Activated naive CD8-positive, alpha-beta T cell treated with anti-CD3 and anti-CD28 coated beads for 36 hours (primary cell): ENCODE measurements at places on chromosomes 12 and 14. TPM values are rescaled to one million over a fixed set of nuclear protein-coding genes. Genes with fewer than 3 reads are reported as not detected.

GRCh38 chr14:72619881-72620280 is 274.0 kb downstream of the DPF3 start:
- no peaks in the 10 kb centered on the region for H3K4me1 ChIP-seq
- no peak overlapping the region for H3K4me3 ChIP-seq
- H3K36me3 ChIP-seq: no peaks in the 10 kb centered on the region
- no peak for DNase-seq
- H3K27ac ChIP-seq: no peak overlapping the region
- H3K27me3 ChIP-seq: no peaks in the 10 kb centered on the region

DNA sequence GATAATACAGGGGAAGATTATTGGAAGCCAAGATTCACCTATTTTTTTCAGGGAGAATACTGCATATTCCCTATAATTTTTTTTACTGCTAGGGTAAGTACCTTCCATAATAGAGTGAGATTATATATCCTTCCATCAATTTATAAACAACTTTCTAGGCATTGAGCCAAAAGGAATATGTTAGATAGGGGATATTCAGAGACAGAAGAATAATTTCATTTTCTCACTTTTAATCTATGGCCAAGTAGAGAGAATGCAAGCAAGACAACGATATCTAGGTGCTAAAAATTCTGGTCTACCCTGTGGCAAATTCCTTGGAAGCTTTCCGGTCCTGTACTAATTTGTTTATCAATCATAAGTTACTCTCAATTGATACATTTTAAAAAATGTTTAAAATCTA is 69.7 kb upstream of the STAC3 start:
- no peak overlapping the region for H3K4me3 ChIP-seq
- no peaks in the 10 kb centered on the region for H3K27me3 ChIP-seq
- peaks cover 1% of the 10 kb centered on the region for H3K36me3 ChIP-seq
- H3K4me1 ChIP-seq: no peaks in the 10 kb centered on the region
- DNase-seq: no peak
- no peak overlapping the region for H3K27ac ChIP-seq

GRCh38 chr14:99234355-99234754 is 37.6 kb downstream of the BCL11B start:
- H3K4me3 ChIP-seq: peak overlapping the region; percentile 79
- no peak for DNase-seq
- no peaks in the 10 kb centered on the region for H3K27me3 ChIP-seq
- peak overlapping the region; percentile 91 for H3K27ac ChIP-seq

DNA sequence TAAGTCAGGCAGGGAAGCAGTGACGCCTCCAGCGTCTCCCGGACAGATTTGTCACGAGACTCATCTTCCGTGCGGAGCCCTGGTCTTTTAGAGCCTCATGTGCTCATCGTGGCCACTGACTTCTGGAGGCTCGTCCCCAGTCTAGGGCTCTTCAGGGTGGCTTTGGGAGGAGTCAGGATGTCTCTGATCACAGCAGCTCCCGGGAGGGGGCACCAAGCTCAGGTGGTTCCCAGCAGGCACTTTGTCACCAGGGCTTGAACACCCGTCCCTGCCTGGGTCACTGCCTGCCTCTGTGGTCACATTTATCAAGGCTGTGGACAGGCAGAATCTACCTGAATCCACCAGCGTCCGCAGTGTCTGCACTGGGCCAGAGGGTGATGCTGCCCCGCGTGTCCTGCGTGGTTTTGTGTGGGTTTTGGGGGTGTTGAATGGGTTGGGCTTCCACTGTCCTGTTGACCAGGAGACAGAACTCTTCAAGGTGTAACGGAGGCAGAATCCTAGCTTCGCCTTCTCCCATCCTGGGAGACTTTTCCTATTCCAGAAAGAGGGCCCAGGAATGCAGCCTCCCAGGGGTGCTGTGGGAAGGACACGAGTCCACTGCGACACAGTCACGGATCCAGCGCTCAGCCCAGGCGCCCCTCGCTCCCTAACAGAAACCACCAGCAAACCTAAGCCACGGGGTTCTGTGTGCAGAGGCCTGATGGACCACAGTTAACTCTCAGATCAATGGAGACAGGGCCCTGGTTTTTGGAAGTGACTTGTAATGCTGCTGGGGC is 132.3 kb downstream of the ADGRD1 start:
- H3K4me1 ChIP-seq: no peaks in the 10 kb centered on the region
- no peak for DNase-seq
- no peaks in the 10 kb centered on the region for H3K36me3 ChIP-seq
- H3K27ac ChIP-seq: no peak overlapping the region
- no peak overlapping the region for H3K4me3 ChIP-seq
- H3K27me3 ChIP-seq: no peaks in the 10 kb centered on the region

DNA sequence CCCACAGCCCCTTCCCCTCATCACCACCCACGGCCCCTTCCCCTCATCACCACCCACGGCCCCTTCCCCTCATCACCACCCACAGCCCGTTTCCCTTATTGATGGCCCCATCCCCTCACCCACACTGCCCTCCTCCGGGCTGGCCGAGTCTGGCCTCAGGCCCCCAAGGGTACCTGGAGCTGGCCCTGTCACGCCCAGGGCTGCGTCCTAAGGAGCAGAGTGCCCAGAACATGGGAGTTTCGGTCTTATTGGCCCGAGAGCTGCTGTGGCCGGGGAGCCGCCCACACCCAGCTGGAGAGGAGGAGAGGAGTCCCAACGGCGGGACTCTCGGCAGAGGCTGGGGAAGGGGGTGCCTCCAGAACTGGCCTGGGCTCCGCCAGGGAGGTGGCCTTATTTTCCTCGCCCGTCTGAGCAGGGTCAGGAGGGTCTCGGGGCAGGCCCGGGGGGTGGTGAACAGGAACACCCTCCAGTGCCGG is 182.3 kb downstream of the KIF26A start:
- no peaks in the 10 kb centered on the region for H3K36me3 ChIP-seq
- no peak overlapping the region for H3K27ac ChIP-seq
- peaks cover 9% of the 10 kb centered on the region for H3K27me3 ChIP-seq
- no peak for DNase-seq

DNA sequence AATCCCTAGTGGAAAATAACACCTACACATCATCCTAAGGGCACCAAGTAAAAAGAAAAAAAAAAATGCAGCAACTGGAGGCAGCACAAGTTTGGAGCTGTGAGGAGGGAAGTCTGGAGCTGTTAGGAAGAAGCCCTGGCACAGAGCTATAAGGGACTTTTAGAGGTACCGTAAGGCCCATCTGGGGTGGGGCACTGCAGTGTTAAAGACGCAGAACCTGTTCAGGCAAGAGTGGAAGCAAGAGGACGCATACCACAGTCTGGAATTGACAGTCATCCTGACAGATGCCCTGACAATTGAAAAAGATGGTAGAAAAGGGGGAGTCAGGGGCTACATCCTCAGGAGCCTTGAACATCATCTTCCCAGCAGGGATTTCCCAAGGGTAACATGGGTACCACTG is 195.9 kb upstream of the PLEKHG7 start:
- peaks cover 14% of the 10 kb centered on the region for H3K36me3 ChIP-seq
- DNase-seq: no peak
- H3K4me1 ChIP-seq: peaks cover 45% of the 10 kb centered on the region
- no peak overlapping the region for H3K4me3 ChIP-seq
- peak overlapping the region; percentile 96 for H3K27ac ChIP-seq

- no peaks in the 10 kb centered on the region for H3K27me3 ChIP-seq
- peaks cover 22% of the 10 kb centered on the region for H3K4me1 ChIP-seq
- peaks cover 5% of the 10 kb centered on the region for H3K36me3 ChIP-seq
- no peak overlapping the region for H3K4me3 ChIP-seq
- H3K27ac ChIP-seq: no peak overlapping the region
- no peak for DNase-seq
Measured at GRCh38 chr12:123998991-123999359, 26.0 kb downstream of the ZNF664 start.

DNA sequence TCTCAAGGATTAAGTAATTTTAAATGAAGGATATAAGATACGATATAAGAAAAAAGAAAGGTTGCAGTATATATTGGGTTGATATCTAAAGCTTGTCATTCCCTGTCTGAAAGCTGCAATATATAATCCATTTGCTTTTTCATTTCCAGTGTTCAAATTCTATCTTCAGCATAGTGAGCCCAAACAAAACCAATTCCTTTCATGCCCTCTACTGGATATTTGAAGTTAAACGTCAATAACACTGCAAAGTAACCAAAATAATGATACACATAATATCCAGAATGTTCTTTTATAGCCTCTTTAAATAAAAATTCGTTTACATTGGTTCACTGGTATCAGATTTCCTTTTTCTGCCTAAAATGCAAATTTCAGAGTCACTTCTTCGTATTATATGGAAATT is 64.5 kb upstream of the DAAM1 start:
- DNase-seq: no peak
- no peak overlapping the region for H3K4me3 ChIP-seq
- no peak overlapping the region for H3K27ac ChIP-seq
- peaks cover 3% of the 10 kb centered on the region for H3K4me1 ChIP-seq

- H3K4me3 ChIP-seq: no peak overlapping the region
- no peak overlapping the region for H3K27ac ChIP-seq
- no peaks in the 10 kb centered on the region for H3K27me3 ChIP-seq
- no peaks in the 10 kb centered on the region for H3K4me1 ChIP-seq
- no peaks in the 10 kb centered on the region for H3K36me3 ChIP-seq
- no peak for DNase-seq
Measured at GRCh38 chr12:124623344-124624035, 56.1 kb upstream of the NCOR2 start.

DNA sequence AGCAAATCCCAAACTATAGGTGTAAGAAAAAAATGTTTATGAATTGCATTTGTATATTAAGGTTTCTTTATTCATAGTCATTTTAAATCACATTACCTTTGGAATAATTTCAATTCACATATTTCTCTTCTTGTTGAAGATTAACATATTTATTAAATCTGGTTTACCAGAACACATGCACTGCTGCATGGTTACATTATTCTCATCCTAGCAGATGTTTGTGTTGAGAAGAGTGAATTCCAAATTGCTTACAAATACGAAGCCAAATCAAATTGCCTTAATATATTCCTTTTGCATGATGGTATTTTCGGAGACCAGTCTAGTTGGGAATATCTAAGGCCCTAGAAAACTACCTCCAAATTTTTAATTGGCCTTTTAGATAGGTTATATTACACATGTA is 130.6 kb downstream of the PLEKHA5 start:
- H3K27me3 ChIP-seq: no peaks in the 10 kb centered on the region
- H3K4me3 ChIP-seq: no peak overlapping the region
- peaks cover 2% of the 10 kb centered on the region for H3K4me1 ChIP-seq
- H3K36me3 ChIP-seq: no peaks in the 10 kb centered on the region
- DNase-seq: no peak

DNA sequence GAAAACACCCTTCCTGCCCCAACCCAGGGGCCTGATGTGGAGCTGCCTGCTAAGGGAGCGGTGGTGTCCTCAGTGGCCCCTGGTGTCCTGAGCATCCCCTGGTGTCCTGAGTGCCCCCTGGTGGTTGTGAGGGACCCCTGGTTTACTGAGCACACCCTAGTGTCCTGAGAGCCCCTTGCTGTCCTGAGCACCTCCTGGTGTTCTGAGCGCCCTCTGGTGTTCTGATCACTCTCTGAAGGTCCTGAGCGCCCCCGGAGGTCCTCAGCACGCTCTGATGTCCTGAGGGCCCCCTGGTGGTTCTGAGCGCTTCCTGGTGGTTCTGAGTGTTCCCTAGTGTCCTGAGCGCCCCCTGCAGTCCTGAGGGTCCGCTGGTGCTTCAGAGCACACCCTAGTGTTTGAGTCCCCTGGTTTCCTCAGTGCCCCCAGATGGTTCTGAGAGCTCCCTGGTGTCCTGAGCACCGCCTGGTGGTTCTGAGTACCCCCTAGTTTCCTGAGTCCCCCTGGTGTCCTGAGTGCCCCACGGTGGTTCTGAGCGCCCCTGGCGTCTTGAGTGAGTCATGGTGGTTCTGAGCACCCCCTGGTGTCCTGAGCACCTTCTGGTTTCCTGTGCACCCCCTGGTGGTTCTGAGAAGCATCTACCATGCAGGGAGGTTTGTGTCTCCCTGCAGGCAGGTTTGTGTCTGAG is 1004.2 kb downstream of the TMEM121 start:
- peak; percentile 66 for DNase-seq
- peaks cover 23% of the 10 kb centered on the region for H3K27me3 ChIP-seq
- no peak overlapping the region for H3K27ac ChIP-seq
- no peak overlapping the region for H3K4me3 ChIP-seq
- peaks cover 6% of the 10 kb centered on the region for H3K4me1 ChIP-seq
- no peaks in the 10 kb centered on the region for H3K36me3 ChIP-seq

DNA sequence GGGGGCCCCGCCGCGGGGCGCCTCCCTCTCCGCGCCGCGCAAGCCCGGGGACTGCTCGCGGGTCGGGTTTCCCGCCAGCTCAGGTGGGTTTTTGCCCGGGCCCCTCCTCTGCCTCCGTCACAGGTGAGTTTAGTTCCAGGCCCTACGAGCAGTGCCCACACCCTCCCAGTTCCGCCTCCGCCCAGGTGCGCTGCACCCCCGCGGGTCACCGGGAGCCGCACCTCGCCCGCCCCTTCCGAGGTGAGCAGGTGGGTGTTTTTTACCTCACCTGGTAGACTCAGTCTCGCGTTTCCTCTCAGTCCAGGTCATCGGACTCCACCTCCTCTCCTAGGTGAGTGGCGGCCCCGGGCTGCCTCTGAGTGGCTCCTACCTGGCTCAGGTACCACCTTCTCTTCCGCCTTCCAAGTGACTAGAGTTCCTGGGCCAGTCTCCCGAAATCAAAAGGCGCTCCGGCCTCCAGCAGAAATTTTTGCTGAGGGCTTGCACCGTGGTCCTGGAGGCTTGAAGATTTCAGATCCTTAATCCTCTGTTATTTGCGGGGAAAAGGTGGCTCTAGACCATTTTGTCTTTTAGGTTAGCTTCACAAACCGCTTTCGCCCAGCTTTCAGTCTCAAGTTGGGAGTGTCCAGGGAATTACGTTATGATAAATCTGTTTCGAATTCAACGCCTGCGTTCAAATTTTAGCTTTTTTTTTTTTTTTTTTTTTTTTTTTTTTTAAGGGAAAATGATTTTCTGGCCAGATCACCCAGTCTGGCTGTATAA is at the start of gene TMEM30B:
Gene TMEM30B (minus strand): TSS at position 153 of the 762 bp plus-strand sequence. CDS start 191 bp downstream, outside the sequence.
- H3K27ac ChIP-seq: peak within 1 kb of the TSS; percentile 84
- H3K27me3 ChIP-seq: peaks cover 4% of the 10 kb centered on the region
- H3K36me3 ChIP-seq: no peaks in the 10 kb centered on the region
- H3K4me1 ChIP-seq: peaks cover 29% of the 10 kb centered on the region
- peak within 1 kb of the TSS; percentile 84 for H3K4me3 ChIP-seq

- no peaks in the 10 kb centered on the region for H3K36me3 ChIP-seq
- H3K27ac ChIP-seq: no peak overlapping the region
- H3K27me3 ChIP-seq: peaks cover 20% of the 10 kb centered on the region
- no peak overlapping the region for H3K4me3 ChIP-seq
- no peak for DNase-seq
Measured at GRCh38 chr14:22798528-22798927, 16.7 kb downstream of the SLC7A7 start.

DNA sequence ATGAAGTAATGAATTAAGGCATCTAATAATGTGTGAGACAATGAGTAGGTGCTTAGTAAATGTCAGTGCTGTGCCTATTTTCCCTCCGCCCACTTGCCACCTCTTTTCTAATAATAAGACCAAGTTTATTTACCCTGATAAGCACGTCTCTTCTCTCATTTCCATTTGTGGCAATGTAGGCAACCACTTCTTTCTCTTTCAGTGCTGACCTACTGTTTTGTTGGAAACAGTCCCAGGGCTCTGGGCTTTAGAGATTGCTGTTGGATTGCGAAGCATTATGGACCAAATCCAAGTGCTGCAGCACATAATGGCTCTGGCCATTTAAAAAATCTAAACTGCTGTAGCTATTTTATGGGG is 141.3 kb upstream of the PLEKHG7 start:
- DNase-seq: no peak
- peaks cover 54% of the 10 kb centered on the region for H3K4me1 ChIP-seq
- no peak overlapping the region for H3K27ac ChIP-seq
- no peaks in the 10 kb centered on the region for H3K27me3 ChIP-seq
- H3K36me3 ChIP-seq: peaks cover 33% of the 10 kb centered on the region

The EPYC gene
- total RNA-seq: not detected

The RARG gene
- total RNA-seq: 22.7 TPM

The HNF1A gene
- not detected for total RNA-seq

The TTC6 gene
- total RNA-seq: not detected

The KRT71 gene
- not detected for total RNA-seq

The CCDC175 gene
- total RNA-seq: not detected

The LYZ gene
- not detected for total RNA-seq

The TAS2R42 gene
- total RNA-seq: not detected
